Activated CD4-positive, alpha-beta T cell treated with anti-CD3 and anti-CD28 coated beads, Interleukin-10, Interleukin-2, amounts not matched to agents 100 ng/mL and 50 ng/mL, durations not matched to agents 16 hours and 8 hours (primary cell): ENCODE measurements at places on chromosomes 1 and 21.

GRCh38 chr1:180581635-180582039, 22.9 kb downstream of the OVAAL start:
- DNase-seq, result no peak

GRCh38 chr1:217770918-217771317, 139.8 kb downstream of the SPATA17 start:
- no peak for DNase-seq

- DNase-seq, result peak; percentile 46
Observed at GRCh38 chr1:240732390-240732789, 120.4 kb upstream of the GREM2 start.

- no peak for DNase-seq
Observed at GRCh38 chr1:37068260-37068659, 33.9 kb upstream of the GRIK3 start.

DNA sequence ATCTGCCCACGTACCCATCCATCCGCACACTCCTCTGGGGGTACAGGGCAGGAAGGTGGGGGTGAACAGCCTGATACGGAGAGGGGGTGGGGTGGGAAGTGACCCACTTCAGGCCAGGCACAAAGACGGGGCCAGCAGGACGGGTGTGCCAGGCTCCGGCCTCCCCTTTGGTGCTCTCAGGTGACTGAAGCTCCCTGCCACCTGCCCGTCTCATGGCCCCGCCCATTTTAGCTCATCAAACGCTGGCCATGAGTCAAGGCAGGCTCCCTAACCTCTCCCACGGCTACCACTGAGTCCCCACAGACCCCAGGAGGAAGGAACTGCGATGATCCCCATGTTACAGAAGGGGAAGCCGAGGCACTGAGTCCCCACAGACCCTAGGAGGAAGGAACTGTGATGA, 109.6 kb downstream of the CRYAA start:
- DNase-seq, result no peak
